ENCODE measurements at places on chromosomes 6 and 20. TPM values are rescaled to one million over a fixed set of nuclear protein-coding genes. Genes with fewer than 3 reads are reported as not detected.

Gene RSPO4
- not detected for total RNA-seq

Gene NOL7
- 83.9 TPM for total RNA-seq

Gene SMIM8
- 3.5 TPM for total RNA-seq

Gene SLC35F1
- total RNA-seq: not detected

Gene NR2E1
- not detected for total RNA-seq

Gene GNRH2
- not detected for total RNA-seq

Gene HLA-DQB2
- total RNA-seq: not detected

Gene LIME1
- 2.4 TPM for total RNA-seq

Gene DEFB119
- not detected for total RNA-seq

Gene GLP1R
- total RNA-seq: not detected

Gene OR12D3
- total RNA-seq: not detected
